ENCODE measurements at places on chromosomes 4 and X. TPM values are rescaled to one million over a fixed set of nuclear protein-coding genes. Genes with fewer than 3 reads are reported as not detected.

The UGT2B28 gene
- total RNA-seq, result not detected

The POU4F2 gene
- not detected for total RNA-seq

The PPBP gene
- not detected for total RNA-seq

The ATP2B3 gene
- not detected for total RNA-seq

All from LHCN-M2 (cell line).